ENCODE measurements at places on chromosomes 2 and 18.

DNA sequence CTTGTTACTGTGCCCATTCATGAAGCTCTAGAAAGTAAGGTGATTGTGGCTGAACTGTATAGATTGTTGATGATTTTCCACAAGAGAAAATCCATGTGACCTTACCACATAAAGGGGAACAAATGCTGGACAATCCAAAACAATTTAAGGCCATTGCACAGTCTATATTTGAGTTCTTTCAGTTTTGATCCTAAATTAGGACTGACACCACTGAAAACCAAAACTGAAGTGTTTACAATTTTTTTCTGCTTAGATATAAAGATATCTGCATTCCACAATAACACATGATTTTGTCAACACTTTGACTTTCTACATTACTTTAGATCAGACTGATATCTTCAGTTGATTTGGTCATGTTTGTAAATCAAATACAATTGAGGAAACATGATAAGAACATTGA is 123.6 kb upstream of the SLC38A11 start:
- DNase-seq: no peak

DNA sequence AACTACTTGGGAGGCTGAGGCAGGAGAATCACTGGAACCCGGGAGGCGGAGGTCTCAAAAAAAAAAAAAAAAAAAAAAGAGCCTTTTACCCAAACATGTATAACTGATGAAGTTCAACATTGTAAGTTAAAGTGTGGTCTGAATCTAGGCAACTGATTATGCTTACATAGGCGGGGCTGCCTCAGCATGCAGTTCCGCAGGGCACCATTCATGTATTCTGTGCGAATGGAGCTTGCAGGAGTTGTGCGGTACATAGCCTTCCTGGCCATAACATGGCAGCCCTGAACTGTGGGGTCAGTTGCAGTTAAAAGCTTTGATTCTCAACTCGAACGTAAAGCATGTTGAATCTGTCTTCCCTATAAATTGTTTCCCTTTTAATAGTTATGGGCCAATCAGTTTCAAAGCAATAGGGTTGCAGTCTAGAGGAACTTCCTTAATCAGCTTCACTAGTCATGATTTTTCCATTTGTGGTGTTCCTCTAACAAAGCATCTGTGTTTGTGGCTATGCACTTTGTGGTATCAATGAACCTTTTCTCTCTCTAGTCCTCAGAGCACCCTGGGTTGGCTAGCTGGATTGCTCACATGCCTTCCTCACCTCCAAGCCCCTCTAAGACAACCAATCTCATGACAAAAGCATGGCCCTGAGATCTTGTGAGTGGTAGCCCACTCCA is 30.6 kb upstream of the CEP68 start:
- no peak for DNase-seq

- no peak for DNase-seq
Observed at GRCh38 chr18:13198701-13199100, 19.9 kb upstream of the LDLRAD4 start.

GRCh38 chr18:56550121-56550520 is 88.3 kb downstream of the TXNL1 start:
- no peak for DNase-seq

DNA sequence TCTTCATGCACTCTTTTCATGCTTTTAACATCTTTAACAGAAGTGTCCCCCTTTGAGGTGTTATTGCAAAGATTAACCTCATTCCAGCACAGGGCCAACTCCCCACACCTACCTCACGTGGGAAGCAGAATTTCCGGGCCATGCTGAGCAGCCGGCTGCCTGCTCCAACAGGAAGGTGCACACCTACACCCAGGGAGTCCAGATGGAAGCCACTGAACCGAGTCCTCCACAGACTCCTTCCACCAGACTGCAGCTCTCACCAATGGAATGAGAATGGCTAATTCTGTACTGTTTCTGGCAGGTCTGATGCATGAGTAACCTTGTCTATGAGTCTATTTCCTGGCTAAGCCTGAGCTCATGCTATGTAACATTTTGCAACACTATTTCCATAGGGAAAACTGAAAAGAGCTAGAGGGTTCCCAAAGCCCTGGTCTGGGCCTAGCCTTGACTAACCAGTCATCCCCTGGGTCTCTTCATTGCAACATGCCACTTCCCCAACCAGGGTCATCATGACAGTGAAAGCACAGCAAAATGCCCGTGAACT is 11.0 kb downstream of the ERFE start:
- no peak for DNase-seq

DNA sequence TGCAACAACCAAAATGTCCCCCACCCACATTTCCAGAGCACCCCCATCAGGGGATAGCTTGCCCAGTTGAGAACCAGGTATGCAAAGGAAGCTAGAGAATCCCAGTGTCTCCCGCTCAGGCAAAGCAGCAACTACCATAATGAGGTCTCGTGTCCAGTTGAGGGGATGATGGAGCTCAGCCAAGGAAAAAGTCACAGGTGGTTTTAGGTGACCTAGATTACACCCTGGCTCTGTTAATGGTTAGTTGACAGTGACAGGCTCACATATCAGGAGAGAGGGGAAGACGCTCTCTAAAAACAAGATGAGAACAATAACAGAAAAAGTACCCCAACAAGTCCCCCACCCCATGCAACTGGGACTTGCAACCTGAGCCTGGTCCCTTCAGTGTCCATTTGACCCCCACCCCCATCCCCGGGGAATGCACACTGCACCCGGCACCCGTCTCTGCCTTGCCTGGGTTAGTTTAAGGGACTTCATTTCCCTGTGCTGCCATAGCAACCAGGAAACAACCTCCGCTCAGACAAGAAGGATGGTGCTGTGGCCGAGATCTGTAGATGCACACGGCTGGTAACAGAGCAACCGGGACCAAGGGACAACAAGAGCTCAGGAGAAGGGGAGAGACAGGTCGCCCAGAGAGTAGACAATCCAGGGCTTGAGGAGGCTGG is at the start of gene KIAA2012:
TSS of gene KIAA2012 (plus strand) at position 519 of the 665 bp plus-strand sequence. CDS start 373 bp downstream, outside the sequence.
- no peak for DNase-seq

DNA sequence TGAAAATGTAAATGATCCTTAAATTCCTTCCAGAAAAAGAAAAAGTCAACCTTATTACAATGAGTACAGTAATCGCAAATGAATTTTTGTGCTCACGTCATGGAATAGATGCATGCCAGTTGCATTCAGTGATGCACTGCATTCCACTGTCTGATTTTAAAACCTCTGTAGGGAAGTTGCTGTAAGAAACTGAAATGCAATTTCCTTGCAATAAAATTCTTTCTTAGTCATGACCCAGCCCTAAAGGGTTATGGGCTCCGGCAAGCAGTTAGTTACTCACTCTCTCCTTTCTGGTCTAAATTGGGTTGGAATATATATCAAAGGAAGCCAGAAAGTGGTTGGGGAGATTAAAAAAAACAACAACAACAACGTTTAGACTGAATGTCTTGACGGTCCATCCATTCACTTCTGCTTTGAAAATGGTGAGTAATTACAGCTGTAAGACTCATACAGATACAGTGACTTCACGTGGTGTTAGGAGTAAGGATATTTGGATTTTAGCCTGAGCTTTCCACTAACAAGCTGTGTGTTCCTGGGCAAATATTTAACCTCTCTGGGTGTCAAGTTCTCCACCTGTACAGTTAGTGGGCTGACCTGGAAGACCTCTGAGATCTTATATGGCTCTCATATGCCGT is 8.6 kb upstream of the RND3 start:
- DNase-seq: no peak

GRCh38 chr2:16750175-16750924 is 84.7 kb upstream of the CYRIA start:
- DNase-seq: no peak

DNA sequence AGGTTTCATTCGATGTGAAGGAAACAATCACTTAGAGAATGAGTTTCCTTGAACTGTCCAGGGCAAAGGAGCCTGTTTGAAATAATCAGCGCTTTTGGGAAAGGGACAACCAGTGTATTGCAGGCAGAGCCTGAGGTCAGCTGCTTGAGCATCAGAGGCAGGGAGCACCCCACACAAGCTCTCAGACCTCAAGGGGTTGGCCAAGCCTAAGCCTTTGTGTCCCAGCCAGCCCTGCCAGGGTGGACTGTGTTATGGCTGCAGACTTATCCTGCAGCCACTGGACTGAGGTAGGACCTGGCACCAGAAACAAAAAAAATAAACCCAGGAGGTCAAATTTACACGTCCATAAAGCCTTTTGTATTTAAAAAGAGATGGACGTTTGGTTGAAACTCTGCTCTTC is 228.3 kb downstream of the SEPTIN10 start:
- DNase-seq: no peak

DNA sequence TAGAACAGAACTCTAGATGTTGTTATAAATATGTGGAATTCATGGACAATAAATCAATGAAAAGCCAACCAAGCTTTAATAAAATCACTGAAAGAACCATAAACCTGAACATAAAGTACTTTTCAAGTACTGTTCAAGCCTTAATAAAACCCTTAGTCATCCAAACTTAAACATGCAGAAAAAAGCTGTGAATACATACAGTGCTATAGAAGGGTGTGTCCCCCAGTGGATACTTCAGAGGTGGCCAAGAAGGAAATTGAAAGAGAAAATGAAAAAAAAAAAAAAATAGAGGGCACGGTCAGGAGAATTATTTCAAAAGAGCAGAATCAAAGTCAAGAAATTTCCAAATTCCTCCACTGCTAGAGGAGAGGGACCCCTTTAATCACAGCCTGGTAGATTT is 141.1 kb downstream of the SP100 start:
- no peak for DNase-seq

GRCh38 chr2:119708241-119708640 is 29.2 kb downstream of the TMEM177 start:
- DNase-seq: no peak

DNA sequence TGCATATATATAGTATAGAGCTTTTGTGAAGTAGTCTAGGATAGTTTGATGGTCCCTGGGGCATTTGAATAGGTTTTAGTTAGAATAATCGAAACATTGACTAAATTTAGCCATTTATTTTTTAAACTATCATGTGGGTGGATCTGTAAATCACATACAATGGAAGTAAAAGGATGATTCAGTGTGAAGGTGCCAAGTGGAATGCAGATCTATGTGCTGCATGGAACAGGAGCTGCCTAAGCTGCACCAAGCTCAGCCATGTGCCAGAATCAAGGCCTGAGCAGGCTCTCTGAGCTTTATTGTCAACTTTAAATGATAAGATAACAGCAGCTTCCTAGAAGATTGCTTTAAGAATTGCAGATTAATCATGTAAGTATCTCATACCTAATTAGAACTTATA is 1996.2 kb upstream of the PIK3C3 start:
- no peak for DNase-seq

- DNase-seq: no peak
Observed at GRCh38 chr2:11480406-11480805, 14.4 kb upstream of the E2F6 start.

DNA sequence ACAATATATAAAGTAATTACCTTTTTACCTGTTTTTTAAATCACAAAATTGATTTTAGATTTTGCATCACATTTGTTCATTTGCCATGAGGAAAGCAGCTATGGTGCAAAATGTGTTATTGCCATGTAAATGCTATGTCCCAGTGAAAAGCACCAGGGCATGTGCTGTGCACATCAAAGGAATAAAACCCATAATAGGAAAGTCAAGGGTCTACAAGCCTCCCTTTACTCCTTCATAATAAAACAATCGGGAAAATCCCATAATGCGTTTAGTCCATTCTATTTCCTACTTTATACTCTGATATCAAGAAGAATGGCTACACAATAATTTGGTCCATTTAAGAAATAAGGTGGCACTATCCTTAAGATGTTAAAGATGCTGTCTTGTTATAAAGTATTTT is 53.0 kb downstream of the KLF7 start:
- DNase-seq: no peak

GRCh38 chr2:186979439-186980116 is 130.6 kb upstream of the ZSWIM2 start:
- DNase-seq: no peak

GRCh38 chr2:160431441-160431840 is 62.2 kb downstream of the RBMS1 start:
- no peak for DNase-seq

- no peak for DNase-seq
Observed at GRCh38 chr18:55349685-55350084, 238.3 kb downstream of the TCF4 start.

DNA sequence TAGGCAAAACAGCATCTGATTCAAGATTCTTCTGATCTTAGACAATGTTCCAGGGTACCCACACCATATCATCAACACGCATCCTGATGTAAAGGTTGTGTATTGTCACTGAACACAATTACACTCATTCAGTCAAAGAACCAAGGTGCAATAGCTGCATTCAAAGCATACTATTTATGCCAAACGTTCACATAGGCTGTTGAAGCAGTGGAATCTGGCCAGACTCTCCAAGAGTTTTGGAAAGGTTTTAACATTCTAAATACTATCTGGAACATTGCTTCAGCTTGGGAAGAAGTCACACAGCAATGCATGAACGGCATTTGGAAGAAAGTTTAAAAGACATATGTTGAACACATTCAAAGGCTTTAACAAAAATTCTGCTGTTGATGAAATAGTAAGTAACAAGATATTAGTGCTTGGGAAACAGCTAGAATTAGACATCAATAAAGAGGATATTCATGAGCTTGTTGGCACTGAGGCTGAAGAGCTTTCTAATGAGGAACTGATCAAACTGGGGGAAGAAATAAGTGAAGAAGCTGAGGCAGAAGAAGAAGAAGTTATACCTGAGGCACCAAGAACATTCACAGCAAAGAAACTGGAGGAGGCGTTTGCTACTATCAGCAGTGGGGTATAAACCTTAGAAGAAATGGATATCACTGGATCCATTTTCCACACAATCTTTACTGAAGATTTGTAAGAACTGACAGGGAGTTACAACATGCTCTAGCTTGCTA is 47.6 kb upstream of the MSH6 start:
- no peak for DNase-seq

DNA sequence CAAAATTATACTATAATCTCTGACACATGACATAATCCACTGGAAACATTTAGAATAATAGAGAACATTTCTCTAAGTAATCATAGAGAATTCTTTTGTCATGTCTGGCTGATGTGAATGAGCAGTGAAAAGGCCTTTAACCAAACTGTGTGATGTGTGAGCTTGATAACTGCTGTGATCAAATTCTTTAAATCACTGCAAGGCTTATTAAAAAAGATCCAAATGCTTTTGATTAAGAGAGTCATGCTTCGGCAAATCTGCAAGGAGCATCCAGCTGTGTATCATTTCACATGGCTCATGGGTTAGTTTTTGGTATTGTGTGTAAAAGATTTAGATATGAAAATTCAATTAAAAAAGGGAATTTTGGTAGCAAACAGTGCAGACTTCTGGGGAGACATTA is 58.6 kb upstream of the TFPI start:
- DNase-seq: no peak

GRCh38 chr2:17591846-17592245 is 51.4 kb downstream of the VSNL1 start:
- DNase-seq: no peak

GRCh38 chr2:20526708-20527107 is 79.8 kb downstream of the RHOB start:
- DNase-seq: no peak

DNA sequence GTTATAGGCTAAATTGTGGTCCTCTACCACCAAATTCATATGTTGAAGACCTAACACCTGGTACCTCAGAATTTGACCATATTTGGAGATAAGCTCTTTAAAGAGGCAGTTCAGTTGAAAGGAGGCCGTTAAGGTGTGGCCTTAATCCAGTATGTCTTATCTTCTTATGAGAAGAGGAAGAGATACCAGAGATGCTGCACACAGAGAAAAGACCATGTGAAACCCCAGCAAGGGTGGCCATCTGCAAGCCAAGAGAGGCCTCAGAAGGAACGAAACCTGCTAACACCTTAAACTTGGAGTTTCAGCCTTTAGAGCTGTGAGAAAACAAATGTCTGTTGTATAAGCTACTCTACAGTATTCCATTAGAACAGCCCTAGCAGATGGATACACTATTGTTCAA is 528.1 kb upstream of the DCC start:
- DNase-seq: no peak

GRCh38 chr18:48676756-48677368 is 138.0 kb downstream of the CTIF start:
- peak; percentile 84 for DNase-seq

Measured in activated naive CD8-positive, alpha-beta T cell treated with anti-CD3 and anti-CD28 coated beads, Interleukin-2, amount 10 ng/mL, durations not matched to agents 7 days and 5 days (primary cell).